Adipose tissue (tissue), 3 donors: ENCODE measurements at places on chromosomes 16 and 17. TPM values are rescaled to one million over a fixed set of nuclear protein-coding genes. Genes with fewer than 3 reads are reported as not detected.

The SGF29 gene
- 32.1 TPM for polyA plus RNA-seq

The YBX2 gene
- polyA plus RNA-seq: 0.95 TPM

The NPEPPS gene
- polyA plus RNA-seq: 47.3 TPM

The GNGT2 gene
- 0.79 TPM for polyA plus RNA-seq

The C16orf92 gene
- polyA plus RNA-seq: not detected

The SPNS3 gene
- 0.16 TPM for polyA plus RNA-seq

The KRT32 gene
- polyA plus RNA-seq: not detected

The VWA3A gene
- 0.13 TPM for polyA plus RNA-seq

The NXPH3 gene
- polyA plus RNA-seq: 1.5 TPM

The TPSAB1 gene
- 6.6 TPM for polyA plus RNA-seq

The TPSD1 gene
- polyA plus RNA-seq: 1.2 TPM

The SPATA32 gene
- 0.07 TPM for polyA plus RNA-seq

The CHST4 gene
- polyA plus RNA-seq: not detected

The SLC7A6OS gene
- 9.2 TPM for polyA plus RNA-seq

The TAX1BP3 gene
- polyA plus RNA-seq: 172 TPM

The SCNN1G gene
- 0.62 TPM for polyA plus RNA-seq

The KCNH6 gene
- 0.06 TPM for polyA plus RNA-seq

The TMC8 gene
- polyA plus RNA-seq: 4.9 TPM

The PTX4 gene
- not detected for polyA plus RNA-seq

The KRTAP1-5 gene
- polyA plus RNA-seq: not detected
